Natural killer cell treated with Interleukin-12 subunit alpha and Interleukin-12 subunit beta and Interleukin-15 and Interleukin-18, amount 100 ng/mL, for 72 hours (primary cell): ENCODE measurements at places on chromosomes 12 and 14. TPM values are rescaled to one million over a fixed set of nuclear protein-coding genes. Genes with fewer than 3 reads are reported as not detected.

GRCh38 chr12:111868676-111869588 is 26.9 kb downstream of the MAPKAPK5 start:
- no peaks in the 10 kb centered on the region for H3K4me1 ChIP-seq
- H3K27me3 ChIP-seq = no peaks in the 10 kb centered on the region
- no peak overlapping the region for H3K27ac ChIP-seq
- H3K4me3 ChIP-seq = no peak overlapping the region
- DNase-seq = no peak
- H3K36me3 ChIP-seq = peaks cover 33% of the 10 kb centered on the region

DNA sequence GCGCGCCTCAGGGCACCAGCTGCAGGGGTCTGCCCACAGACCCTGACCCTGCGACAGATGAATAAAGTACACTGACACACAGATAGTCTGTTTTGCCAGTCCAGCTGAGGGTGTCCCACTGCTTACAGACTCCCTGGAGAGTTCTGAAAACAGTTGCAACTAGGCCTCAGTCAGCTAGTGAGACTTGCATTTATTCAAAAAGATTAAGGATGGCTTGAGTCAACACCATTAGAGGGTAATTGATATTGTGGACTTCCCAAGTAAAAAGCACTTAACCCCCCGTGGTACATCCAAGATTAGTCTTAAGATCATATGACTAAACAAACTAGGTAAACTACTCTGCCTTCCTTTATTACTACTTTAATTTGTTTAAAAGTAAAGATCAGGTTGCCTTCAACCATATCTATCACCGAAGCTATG is 11.1 kb upstream of the PSEN1 start:
- peaks cover 5% of the 10 kb centered on the region for H3K36me3 ChIP-seq
- no peaks in the 10 kb centered on the region for H3K27me3 ChIP-seq
- no peak overlapping the region for H3K4me3 ChIP-seq
- no peaks in the 10 kb centered on the region for H3K4me1 ChIP-seq

GRCh38 chr12:111222523-111222922 is 146.4 kb downstream of the PHETA1 start:
- peaks cover 5% of the 10 kb centered on the region for H3K27me3 ChIP-seq
- H3K4me1 ChIP-seq = no peaks in the 10 kb centered on the region
- no peak overlapping the region for H3K27ac ChIP-seq
- no peak for DNase-seq
- no peaks in the 10 kb centered on the region for H3K36me3 ChIP-seq

- H3K4me3 ChIP-seq = no peak overlapping the region
- H3K27ac ChIP-seq = peak overlapping the region; percentile 47
- H3K4me1 ChIP-seq = no peaks in the 10 kb centered on the region
- no peaks in the 10 kb centered on the region for H3K27me3 ChIP-seq
- DNase-seq = no peak
Observed at GRCh38 chr12:55839345-55840140, 3.2 kb downstream of the MMP19 start.

GRCh38 chr12:62082448-62082847 is 177.8 kb upstream of the USP15 start:
- no peaks in the 10 kb centered on the region for H3K27me3 ChIP-seq
- no peak overlapping the region for H3K4me3 ChIP-seq
- DNase-seq = no peak
- H3K27ac ChIP-seq = no peak overlapping the region
- H3K4me1 ChIP-seq = no peaks in the 10 kb centered on the region
- peaks cover 6% of the 10 kb centered on the region for H3K36me3 ChIP-seq

- H3K4me3 ChIP-seq = no peak overlapping the region
- H3K27me3 ChIP-seq = peaks cover 27% of the 10 kb centered on the region
- no peak overlapping the region for H3K27ac ChIP-seq
- no peak for DNase-seq
Observed at GRCh38 chr14:66380143-66380542, 106.0 kb upstream of the CCDC196 start.

DNA sequence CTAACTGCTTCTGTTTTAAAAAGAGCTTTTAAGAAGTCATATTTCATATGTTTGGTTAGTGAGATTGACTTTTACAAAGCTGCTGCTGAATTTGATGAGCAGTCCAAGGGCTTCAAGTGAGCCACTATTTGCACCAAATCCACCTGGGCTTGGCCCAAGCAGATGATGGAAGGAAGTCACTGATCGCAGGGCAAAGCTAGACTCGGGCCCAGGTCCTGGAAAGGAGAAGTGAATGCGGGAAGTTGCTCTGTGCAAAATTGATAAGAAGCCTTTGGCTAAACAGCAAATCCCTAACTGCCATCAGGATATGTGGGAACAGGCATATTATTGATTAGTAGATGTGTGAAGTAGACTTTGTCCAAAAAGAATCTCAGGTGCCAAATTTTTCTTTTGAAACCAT is 30.5 kb downstream of the PLXNC1 start:
- no peak overlapping the region for H3K27ac ChIP-seq
- H3K4me3 ChIP-seq = no peak overlapping the region
- no peak for DNase-seq
- no peaks in the 10 kb centered on the region for H3K27me3 ChIP-seq
- peaks cover 41% of the 10 kb centered on the region for H3K4me1 ChIP-seq

DNA sequence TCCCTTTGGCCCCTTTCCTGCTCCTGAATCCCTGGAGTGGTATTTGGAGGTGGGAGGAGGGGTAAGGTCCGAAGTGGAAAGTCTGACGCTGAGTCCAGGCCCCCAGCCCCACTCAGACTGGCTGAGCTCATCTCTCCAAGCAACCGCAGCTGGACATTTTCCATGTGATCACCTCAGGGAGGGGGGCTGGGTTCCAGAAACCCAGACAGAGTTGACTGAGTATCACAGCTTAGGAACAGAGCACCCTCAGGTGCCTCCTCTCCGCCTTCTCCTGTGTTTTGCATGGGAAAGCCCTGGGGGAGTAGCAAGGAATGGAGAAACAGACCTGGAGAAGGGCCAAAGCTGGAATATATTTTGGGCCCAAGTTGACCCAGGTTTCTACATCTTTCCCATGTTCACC is 8.0 kb upstream of the ITGA5 start:
- H3K4me1 ChIP-seq = peaks cover 37% of the 10 kb centered on the region
- peak overlapping the region; percentile 19 for H3K4me3 ChIP-seq
- DNase-seq = no peak
- no peaks in the 10 kb centered on the region for H3K36me3 ChIP-seq
- no peaks in the 10 kb centered on the region for H3K27me3 ChIP-seq

GRCh38 chr12:24534622-24535021 is 414.3 kb downstream of the BCAT1 start:
- peaks cover 11% of the 10 kb centered on the region for H3K27me3 ChIP-seq
- no peaks in the 10 kb centered on the region for H3K36me3 ChIP-seq
- no peak for DNase-seq
- no peak overlapping the region for H3K27ac ChIP-seq
- no peak overlapping the region for H3K4me3 ChIP-seq

- DNase-seq = no peak
- H3K27ac ChIP-seq = peak overlapping the region; percentile 32
- H3K4me1 ChIP-seq = peaks cover 73% of the 10 kb centered on the region
- H3K27me3 ChIP-seq = no peaks in the 10 kb centered on the region
- H3K36me3 ChIP-seq = no peaks in the 10 kb centered on the region
Observed at GRCh38 chr12:51389302-51389999, 1.8 kb downstream of the GALNT6 start.

GRCh38 chr12:2435511-2435910 is 359.3 kb upstream of the FKBP4 start:
- no peak overlapping the region for H3K27ac ChIP-seq
- peaks cover 11% of the 10 kb centered on the region for H3K27me3 ChIP-seq
- no peak overlapping the region for H3K4me3 ChIP-seq
- H3K36me3 ChIP-seq = no peaks in the 10 kb centered on the region

DNA sequence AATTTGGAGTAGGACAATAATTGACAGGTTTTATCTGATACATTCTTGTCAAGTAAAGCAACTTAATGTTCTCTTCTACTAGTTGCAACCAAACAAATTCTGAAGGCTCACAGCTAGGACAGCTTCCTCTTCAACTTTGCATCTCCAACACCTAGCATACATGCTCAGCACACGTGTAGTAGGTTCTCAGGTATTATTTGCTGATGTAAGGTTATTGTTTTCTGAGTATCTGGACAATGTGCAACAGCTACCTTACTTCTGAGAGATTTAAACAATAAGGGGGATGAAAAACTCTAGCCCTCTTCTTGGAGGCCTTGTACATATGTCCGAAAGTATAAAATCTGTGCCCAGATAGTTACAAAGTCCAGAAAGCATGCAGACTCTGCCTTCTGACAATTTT is 15.5 kb upstream of the FLRT2 start:
- no peak overlapping the region for H3K27ac ChIP-seq
- no peaks in the 10 kb centered on the region for H3K36me3 ChIP-seq
- H3K4me1 ChIP-seq = peaks cover 2% of the 10 kb centered on the region
- no peak overlapping the region for H3K4me3 ChIP-seq
- DNase-seq = no peak
- peaks cover 8% of the 10 kb centered on the region for H3K27me3 ChIP-seq

- no peak overlapping the region for H3K4me3 ChIP-seq
- no peak for DNase-seq
- H3K27ac ChIP-seq = no peak overlapping the region
- H3K27me3 ChIP-seq = peaks cover 4% of the 10 kb centered on the region
- no peaks in the 10 kb centered on the region for H3K4me1 ChIP-seq
- H3K36me3 ChIP-seq = peaks cover 7% of the 10 kb centered on the region
Observed at GRCh38 chr14:98594156-98594555, 677.8 kb downstream of the BCL11B start.

DNA sequence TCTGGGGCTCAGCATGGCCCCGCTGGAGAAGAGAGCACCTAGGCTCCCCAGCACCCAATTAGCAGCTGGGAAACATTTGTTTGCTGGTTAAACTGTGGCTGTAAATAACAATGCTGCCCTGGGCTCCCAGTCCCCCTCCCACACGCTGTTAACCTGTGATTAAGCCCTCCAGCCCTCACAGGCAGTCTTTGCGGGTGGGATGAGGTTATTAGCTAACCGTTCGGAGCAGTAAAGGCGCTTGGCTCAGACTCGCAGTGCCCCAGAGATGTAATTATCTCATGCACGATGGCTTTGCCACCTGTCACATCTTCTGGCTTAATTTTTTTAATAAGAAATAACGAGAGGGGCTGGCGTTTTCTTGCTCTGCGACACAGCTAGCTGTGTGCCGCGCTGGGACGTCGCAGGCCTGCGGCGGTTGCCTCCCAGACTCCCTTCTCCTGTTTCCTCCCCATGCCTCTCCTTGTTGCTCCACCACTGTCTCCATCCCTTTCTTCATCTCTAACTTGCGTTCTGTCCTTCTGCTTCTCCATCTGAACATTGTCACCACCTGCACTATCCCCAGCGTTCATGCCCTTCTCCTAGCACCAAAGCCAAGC is 239.2 kb upstream of the FKBP4 start:
- no peak overlapping the region for H3K4me3 ChIP-seq
- H3K4me1 ChIP-seq = no peaks in the 10 kb centered on the region
- DNase-seq = no peak
- no peak overlapping the region for H3K27ac ChIP-seq
- H3K36me3 ChIP-seq = no peaks in the 10 kb centered on the region
- H3K27me3 ChIP-seq = peaks cover 6% of the 10 kb centered on the region

DNA sequence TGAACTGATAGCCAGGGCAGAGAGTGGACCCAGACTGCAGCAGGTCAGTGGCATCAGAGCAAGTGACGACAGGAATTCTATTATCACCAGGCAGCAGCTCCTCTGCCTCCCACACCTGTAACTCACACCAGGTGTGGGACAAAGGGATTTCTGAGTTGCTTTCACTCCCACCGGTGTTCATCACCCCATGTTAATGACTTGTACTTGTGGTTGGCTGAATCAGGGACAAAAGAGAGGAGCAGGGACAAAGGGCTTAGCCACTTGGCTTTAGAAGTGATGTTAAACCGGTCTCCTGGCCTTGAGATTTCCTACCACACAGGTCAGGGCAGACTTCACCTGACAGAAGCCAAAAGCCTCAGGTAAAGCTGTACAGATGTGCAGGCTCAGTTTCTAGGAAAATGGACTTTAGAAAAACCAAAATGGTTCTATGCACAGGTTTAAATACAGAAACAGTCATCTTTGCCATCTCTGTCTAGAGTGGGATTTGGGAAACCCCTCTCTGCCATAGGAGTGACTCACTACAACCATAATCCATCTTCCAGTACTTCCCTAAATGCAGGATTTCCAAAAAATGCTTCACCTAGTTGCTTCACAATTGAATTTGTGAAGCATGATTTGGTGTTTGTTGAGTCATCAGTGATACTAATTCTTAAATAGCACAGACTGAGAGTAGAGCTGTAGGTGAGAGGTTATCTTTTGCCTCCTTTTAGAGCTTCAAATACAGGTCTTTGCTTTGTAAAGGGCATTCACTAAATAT is 158.5 kb downstream of the PRKCH start:
- H3K4me1 ChIP-seq = peaks cover 86% of the 10 kb centered on the region
- H3K4me3 ChIP-seq = peak overlapping the region; percentile 66
- no peaks in the 10 kb centered on the region for H3K27me3 ChIP-seq
- DNase-seq = no peak
- no peak overlapping the region for H3K27ac ChIP-seq
- H3K36me3 ChIP-seq = peaks cover 22% of the 10 kb centered on the region

DNA sequence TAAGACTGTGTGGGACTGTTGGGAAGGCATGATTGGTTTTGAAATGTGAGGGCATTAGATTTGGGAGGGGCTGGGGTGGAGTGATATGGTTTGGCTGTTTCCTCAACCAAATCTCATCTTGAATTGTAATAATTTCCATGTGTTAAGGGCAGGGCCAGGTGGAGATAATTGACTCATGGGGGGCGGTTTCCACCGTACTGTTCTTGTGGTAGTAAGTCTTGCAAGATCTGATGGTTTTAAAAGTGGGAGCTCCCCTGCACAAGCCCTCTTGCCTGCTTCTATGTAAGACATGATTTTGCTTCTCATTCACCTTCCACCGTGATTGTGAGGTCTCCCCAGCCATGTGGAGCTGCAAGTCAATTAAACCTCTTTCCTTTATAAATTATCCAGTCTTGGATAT is 76.6 kb upstream of the PPFIA2 start:
- H3K27ac ChIP-seq = no peak overlapping the region
- H3K4me3 ChIP-seq = no peak overlapping the region
- DNase-seq = no peak
- H3K4me1 ChIP-seq = no peaks in the 10 kb centered on the region
- no peaks in the 10 kb centered on the region for H3K27me3 ChIP-seq

- H3K4me3 ChIP-seq = no peak overlapping the region
- no peaks in the 10 kb centered on the region for H3K27me3 ChIP-seq
- no peaks in the 10 kb centered on the region for H3K36me3 ChIP-seq
- no peak overlapping the region for H3K27ac ChIP-seq
- H3K4me1 ChIP-seq = no peaks in the 10 kb centered on the region
Observed at GRCh38 chr14:104889375-104889757, 24.3 kb downstream of the CEP170B start.

- no peak overlapping the region for H3K27ac ChIP-seq
- H3K36me3 ChIP-seq = no peaks in the 10 kb centered on the region
- DNase-seq = no peak
- H3K4me1 ChIP-seq = peaks cover 6% of the 10 kb centered on the region
- H3K4me3 ChIP-seq = no peak overlapping the region
- H3K27me3 ChIP-seq = no peaks in the 10 kb centered on the region
Observed at GRCh38 chr12:131122631-131123030, 168.9 kb downstream of the ADGRD1 start.

KRT78 gene
- not detected for total RNA-seq

PAPOLA gene
- total RNA-seq = 216 TPM

ZDHHC22 gene
- not detected for total RNA-seq

SLC25A47 gene
- total RNA-seq = not detected

PRMT5 gene
- 108 TPM for total RNA-seq

SLC25A21 gene
- not detected for total RNA-seq

PPTC7 gene
- total RNA-seq = 35.2 TPM

GCH1 gene
- total RNA-seq = 131 TPM

TAS2R9 gene
- total RNA-seq = not detected

C12orf60 gene
- 2.3 TPM for total RNA-seq

KRT75 gene
- total RNA-seq = not detected

DLK1 gene
- not detected for total RNA-seq

KCNMB4 gene
- total RNA-seq = 0.26 TPM

HNF1A gene
- total RNA-seq = not detected

IRF2BPL gene
- total RNA-seq = 18.0 TPM

FNTB gene
- 30.9 TPM for total RNA-seq
